ENCODE measurements at places on chromosomes 6 and 20.

DNA sequence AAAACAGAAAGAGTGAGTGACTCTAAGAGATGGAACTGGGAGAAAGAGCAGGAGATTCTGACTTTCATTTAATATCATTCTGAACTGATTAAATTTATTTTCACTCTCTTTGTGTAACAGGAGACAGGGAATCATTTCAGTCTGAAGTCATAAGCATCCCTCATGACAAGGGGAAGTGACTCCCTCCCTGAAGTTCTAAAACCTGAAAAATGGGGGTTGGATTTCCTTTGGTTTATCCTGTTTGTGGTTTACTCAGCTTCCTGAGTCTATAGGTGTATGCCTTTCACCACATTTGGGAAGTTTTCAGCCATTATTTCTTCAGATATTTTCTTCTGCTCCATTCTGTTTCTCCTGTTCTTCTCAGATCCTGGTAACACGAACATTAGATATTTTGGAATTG, 3.4 kb upstream of the FKBP1A start:
- H3K4me1 ChIP-seq: peaks cover 11% of the 10 kb centered on the region
- peaks cover 5% of the 10 kb centered on the region for H3K27me3 ChIP-seq
- no peak for DNase-seq
- H3K27ac ChIP-seq: peak overlapping the region; percentile 14
- no peaks in the 10 kb centered on the region for H3K36me3 ChIP-seq
- no peak overlapping the region for H3K4me3 ChIP-seq

- H3K4me3 ChIP-seq: peak overlapping the region; percentile 74
- no peak for DNase-seq
- H3K27me3 ChIP-seq: peaks cover 7% of the 10 kb centered on the region
- H3K27ac ChIP-seq: no peak overlapping the region
These were observed 1.2 kb downstream of the PTPRA start for GRCh38 chr20:2874456-2874855.

DNA sequence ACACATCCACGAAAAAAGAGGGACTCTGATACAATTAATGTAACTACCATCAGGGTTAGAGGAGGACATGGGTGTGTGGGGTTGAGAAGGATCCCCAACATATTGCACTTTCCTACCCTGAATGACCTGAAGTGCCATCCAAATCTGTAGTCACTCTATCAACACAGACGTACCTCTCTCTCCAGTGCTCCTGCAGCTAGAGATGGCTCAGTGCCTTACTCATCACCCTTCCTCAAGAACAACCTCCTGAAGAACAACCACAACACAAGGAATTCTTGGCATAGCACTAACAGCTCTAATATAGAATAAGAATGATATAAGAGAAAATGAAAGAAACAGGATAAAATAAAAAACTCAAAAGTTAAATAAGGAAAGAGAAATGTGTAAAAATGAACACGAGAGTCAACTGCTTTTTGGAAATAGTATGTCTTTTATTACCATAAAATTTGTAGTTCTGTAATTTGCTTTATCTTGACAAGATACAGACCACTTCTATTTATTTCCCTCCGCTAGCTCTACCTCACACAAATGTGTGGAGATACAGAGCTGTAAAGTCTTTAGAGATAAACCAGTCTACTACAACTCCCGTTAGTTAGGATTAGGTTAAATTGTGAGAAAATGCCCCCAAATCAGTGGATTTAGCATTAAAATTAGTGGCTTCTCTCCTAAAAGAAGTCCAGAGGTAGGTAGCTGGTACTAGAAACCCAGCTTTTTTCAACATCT, 63.9 kb downstream of the REV3L start:
- H3K27ac ChIP-seq: no peak overlapping the region
- peaks cover 4% of the 10 kb centered on the region for H3K36me3 ChIP-seq
- H3K27me3 ChIP-seq: no peaks in the 10 kb centered on the region

GRCh38 chr6:166382500-166382932, 224 bp downstream of the MPC1 start:
- H3K4me3 ChIP-seq: peak overlapping the region; percentile 78
- H3K36me3 ChIP-seq: no peaks in the 10 kb centered on the region
- H3K4me1 ChIP-seq: peaks cover 2% of the 10 kb centered on the region
- no peaks in the 10 kb centered on the region for H3K27me3 ChIP-seq

DNA sequence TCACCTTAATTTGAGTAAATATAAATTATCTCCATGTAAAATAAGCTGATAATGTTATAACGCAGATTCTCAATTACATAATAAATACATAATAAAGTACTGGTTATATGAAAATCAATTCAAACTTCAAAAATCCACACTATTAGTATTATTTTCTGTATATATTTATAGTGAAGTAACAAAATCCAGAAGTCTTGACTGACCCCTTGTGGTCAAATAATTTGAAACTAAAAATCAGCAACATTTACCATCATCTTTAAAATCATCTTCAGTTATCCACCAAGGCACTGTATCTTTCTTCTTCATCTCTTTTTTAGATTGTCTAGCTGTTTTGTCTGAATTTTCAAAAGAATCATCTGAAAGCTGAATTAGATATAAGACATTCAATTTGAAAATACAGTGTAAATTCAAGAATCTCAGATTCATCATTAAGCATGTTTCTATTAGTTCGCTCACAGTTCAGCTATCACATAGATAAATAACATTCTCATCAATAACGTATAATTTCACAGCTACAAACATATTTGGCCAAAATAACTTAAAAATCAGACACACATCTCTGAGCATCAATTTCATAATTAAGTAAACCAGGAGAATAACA, 6.5 kb downstream of the CEP162 start:
- H3K4me3 ChIP-seq: no peak overlapping the region
- H3K27me3 ChIP-seq: no peaks in the 10 kb centered on the region
- no peaks in the 10 kb centered on the region for H3K4me1 ChIP-seq
- peak; percentile 21 for DNase-seq
- peaks cover 3% of the 10 kb centered on the region for H3K36me3 ChIP-seq

DNA sequence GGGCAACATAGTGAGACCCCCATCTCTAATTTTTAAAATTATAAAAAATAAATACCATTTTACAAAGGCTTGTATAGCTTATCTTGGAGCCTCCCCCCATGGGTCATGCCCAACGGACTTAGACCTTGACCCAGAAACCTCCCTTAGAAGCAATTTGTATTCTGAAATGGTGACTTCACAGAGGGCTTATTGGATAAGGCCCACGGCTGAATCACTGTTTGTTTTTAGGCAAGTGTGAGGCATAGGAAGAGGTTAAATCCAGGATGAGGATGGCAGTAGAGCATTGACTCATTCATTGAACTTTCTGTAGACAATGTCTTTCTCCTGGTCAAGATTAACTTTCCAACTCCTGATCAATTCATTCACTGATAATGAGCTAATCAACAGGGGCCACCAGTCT, 6.2 kb upstream of the SNAI1 start:
- no peaks in the 10 kb centered on the region for H3K27me3 ChIP-seq
- peaks cover 2% of the 10 kb centered on the region for H3K4me1 ChIP-seq
- H3K27ac ChIP-seq: no peak overlapping the region
- H3K4me3 ChIP-seq: no peak overlapping the region
- DNase-seq: no peak
- H3K36me3 ChIP-seq: no peaks in the 10 kb centered on the region

All from kidney (tissue), 22 donors.